ENCODE measurements at places on chromosomes 16 and 17.

GRCh38 chr16:65786916-65787315 is 579.6 kb upstream of the CDH5 start:
- no peak for DNase-seq

DNA sequence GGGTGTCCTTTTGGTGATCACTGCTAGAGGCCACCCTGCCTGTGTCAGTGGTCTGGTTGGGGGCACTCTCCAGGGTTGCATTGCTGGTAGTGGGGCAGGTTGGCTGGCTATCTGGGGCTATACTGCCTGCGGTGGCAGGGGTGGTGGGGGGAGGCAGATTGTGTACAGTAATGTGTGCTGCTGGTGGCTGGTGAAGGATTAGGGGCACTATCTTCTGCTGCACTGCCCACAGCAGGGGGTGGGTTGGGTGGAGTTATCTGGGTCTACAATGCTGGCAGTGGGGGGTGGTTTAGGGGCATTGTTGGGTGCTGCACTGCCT is 204.0 kb upstream of the WSB1 start:
- no peak for DNase-seq

GRCh38 chr17:37847102-37847501 is 77.1 kb upstream of the TBC1D3K start:
- no peak for DNase-seq

DNA sequence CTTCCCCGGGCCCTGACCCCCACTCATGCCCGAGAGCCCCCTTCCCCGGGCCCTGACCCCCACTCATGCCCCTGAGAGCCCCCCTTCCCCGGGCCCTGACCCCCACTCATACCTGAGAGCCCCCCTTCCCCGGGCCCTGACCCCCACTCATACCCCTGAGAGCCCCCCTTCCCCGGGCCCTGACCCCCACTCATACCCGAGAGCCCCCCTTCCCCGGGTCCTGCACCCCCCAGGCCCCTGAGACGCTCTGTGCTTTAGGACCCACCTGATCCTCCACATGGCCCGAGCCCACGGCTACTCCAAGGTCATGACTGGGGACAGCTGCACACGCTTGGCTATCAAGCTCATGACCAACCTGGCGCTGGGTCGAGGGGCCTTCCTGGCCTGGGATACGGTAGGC is 6.8 kb downstream of the CTU2 start:
- DNase-seq: no peak

DNA sequence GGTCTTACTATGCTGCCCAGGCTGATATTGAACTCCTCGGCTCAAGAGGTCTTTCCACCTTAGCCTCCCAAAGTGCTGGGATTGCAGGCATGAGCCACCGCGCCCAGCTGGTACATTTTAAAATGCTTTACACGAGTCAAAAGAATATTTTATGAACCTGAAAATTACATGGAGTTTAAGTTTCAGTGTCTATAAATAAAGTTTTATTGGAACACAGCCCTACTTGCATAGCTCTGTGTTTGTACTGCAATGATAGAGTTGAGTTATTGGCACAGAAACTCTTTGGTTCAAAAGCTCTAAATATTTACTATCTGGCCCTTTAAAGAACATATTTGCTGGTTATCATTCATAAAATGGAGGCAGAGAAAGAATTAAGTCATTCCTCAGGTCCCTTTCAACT is 24.3 kb downstream of the MAP2K6 start:
- no peak for DNase-seq

DNA sequence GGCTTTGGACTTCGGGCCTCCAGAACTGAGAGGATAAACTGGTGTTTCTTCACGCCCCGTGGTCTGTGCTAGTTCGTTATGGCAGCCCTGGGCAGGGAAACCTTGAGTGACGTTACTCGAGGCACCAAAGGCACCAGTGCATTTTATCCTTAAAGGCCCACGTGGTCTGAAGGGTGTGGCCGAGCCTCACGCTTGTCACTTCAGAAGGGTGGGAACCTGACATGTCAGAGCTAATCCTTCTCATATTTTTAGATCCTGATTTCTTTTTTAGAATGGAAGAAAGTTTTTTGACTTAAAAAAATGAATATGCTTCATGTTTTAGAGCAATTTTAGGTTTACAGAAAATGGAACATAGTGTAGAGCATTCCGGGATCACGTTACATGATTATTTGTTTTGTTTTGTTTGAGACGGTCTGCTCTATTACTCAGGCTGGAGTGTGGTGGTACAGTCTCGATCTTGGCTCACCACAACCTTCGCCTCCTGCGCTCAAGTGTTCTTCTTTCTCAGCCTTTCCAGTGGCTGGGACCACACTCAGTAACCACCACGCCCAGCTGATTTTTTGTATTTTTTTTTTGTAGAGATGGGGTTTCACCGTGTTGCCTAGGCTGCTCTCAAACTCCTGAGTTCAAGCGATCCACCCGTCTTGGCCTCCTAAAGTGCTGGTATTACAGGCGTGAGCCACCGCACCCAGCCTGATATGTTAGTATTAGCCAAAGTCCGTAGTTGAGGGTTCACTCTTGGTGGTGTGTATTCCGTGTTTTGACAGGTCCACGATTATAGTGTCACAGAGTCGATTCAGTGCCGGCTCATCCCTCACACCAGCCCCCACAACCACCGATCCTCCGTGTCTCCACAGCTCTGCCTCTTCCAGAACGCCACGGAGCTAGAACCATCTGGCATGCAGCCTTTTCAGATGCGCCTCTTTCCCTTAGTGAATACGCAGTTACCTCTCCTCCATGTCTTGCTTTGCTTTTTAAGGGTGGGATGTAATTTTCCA is 47.9 kb downstream of the RAB11FIP3 start:
- no peak for DNase-seq

DNA sequence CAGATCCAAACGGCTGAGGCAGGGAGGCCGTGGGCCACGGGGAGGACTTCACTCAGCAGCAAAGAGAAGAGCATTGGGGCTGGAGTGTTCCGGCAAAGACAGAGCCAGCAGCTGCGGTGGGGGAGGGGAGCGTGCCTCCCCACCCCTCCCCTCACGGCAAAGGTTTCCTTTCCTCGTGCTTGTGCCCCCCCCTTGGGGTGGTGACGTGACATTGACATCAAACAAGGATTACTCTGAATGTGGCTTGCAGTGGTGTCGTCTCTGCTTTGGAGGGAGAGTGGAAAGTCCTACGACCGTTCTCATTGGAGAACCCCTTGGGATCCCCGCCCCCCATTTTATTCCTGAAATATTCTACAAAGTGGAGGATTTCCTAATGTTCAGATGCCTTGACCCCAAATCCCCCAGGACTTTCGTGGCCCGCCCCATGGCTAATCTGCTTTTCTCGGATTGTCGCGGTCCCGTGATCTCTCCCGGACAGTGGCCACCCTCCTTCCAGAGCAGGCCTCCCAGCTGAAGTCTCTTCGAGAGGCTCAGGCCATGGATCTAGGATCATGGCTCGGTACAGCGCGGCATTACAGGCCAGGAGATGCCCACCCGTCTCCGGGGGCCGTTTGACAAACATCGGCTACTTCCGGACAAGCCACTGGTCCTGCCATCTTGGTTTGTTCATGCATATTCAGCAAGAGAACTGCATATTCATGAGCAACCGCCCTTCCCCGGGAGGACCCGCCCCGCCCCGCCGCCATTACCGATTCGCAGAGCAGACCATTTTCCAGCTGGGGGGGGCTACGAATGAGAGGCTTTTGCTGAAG is 705 bp upstream of the POLR2A start:
- peak; percentile 84 for DNase-seq

- no peak for DNase-seq
Observed at GRCh38 chr16:69600202-69600601, 34.4 kb downstream of the NFAT5 start.

- peak; percentile 33 for DNase-seq
Observed at GRCh38 chr17:44197980-44198720, 1.5 kb downstream of the ATXN7L3 start.
